ENCODE measurements at places on chromosomes 1 and 21.
A peak's percentile ranks its signal among the peaks of the same experiment; 100 is the strongest.

- no peak for DNase-seq
These were observed at the start of gene PCP4 for GRCh38 chr21:39867198-39867650. Gene PCP4 (plus strand): TSS chr21:39867438. CDS start chr21:39867502, 64 bp downstream.

DNA sequence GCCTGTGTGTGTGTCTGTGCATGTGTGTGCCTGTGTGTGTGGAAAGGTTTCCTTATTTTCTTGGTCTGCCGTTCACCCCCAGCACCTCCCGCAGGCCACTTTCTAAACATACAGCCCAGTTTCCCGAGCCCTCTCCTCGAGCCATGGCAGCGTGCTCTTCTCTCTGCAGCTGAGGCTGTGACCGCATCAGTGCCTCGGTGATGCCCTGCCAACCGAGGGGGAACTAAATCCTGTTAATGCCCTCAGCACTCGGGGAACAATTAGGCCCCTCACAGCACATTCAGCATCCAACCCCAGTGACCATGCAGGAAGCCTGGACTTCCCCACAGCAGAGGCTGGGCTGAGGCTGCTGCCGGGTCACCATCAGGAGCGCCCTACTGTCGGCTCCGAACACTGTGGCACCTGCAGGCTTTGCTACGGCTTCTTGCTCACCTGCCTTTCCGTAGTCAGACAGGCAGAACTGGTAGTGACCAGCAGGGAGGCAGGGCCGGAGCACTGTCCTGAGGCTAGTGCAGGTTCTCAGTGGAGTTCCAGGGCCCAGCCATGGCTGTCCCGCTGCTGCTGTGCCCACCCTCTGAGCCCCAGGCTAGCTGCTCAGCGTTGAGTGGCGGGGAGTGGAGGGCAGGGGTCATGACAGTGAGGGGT lies 8.1 kb downstream of the GPR137B start:
- no peak for DNase-seq

DNA sequence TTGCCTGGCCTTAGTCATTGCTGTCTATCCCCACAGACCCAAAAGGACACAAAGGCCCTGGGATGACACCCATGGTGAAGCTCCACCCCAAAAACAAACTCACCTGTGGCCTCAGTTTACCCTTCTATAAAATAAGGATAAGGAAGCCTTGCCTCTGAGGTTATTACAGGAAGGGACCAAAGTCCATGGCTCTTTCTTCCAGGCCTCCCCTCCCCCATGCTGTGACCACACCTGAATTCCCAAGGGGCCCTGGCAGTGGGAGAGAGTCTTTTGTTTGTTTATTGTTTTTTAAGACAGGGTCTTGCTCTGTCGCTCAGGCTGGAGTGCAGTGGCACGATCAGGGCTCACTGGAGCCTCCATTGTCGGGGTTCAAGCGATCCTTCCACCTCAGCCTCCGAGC lies 10.5 kb upstream of the TNFRSF25 start:
- no peak for DNase-seq

DNA sequence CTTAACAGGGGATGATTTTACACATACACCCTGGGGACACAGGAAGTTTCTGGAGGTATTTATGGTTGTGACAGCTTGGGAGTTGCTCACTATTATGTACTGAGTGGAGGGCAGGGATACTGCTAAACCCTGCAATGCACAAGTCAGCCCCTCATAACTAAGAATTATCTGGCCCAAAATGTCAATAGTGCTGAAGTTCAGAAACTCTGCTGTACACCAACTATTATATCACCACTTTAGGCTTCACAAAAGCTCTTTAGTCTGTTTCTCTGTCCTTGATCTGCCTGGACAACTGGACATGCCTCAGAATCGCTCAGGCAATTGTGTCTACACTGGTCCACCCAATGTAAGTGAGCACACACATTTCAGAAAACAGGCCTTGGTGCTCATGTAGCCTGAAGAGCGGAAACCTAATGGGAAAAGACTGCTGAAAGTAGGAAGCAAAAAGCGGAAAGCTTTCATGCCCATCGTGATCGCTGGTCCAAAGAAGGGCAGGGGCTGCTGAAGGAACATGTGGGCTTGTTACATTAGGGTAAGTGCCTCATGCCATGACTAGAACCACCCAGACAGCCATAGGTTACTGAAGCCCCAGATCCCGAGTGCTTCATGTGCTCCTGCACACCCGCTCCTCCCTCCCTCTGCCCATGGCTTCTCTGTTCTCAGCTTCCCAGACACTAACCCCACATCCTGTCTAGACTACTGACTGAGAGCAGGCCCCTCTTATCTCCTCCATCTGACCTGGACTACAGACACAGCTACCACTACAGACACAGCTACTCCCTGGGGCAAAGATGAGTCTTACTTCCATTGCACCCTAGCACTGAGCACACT lies 73.5 kb downstream of the LRIG2 start:
- DNase-seq, result no peak

- no peak for DNase-seq
These were observed 8.0 kb downstream of the RRP1B start for GRCh38 chr21:43667191-43667904.

DNA sequence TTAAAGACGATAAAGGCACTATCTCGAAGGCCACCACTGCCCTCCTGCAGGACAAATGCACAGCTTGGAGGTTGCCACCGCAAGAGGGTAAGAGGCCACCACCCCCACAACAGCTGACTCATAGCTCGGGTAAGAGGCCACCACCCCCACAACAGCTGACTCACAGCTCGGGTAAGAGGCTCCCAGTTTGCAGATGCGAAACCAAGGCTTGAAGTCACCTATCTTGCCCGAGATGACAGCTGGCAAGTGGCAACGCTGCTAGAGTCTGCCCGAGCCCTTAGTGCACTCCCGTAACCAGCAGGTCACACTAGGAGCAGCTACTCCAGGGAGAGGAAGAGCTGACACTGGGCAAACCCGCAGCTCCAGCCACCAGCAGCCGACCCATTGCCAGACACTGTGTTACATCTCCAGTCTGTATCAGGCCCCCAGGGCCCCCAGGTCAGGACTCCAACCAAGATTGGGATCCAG lies 17.1 kb upstream of the SPSB1 start:
- no peak for DNase-seq

DNA sequence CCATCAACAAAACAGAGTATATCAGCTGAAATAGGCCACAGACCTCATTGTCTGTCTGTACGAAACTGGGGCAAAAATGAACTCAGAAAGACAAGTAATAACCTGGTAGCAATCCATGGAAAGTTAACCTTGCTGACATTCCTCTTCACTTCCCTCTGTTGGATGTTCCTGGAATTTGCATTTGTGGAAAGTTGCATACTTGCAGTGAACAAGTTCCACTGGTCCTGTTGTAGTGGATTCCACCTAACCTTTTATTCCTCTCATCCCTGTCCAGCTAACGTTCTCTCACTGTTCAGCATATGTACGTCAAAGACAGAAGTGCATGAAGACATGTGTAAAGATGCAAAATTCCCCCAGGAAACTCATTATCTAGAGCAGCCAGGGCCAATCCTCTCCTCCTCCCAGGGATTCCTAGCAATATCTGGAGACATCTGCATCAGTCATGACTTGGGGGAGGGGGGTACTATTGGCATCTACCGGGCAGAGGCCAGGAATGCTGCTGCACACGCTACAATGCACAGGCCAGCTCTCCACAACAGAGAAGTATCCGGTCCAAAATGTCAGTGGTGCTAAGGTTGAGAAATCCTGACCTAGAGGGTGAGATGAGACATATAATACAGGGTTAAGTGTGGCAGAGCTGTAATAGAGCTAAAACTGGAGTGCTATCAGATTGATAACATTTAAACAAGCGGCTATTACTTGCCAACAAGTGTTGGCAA lies 8.2 kb downstream of the LPAR3 start:
- no peak for DNase-seq

DNA sequence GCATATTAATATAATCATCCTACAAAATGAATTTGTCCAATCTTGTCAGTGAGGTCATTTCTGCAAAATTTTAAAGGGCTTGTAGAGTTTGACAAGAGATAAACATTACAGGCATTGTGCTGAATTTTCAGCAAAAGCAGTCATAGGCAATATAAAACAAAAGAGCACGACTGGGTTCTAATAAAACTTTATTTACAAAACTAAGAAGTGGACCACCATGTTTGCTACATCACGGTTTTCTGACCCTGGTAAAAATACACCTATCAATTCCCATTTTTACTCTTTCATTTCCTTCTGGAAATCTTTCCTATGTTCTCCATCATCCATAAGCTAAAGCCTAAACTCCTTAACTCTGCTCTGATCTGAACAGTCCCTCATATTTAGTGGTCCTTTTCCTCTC lies 229.8 kb upstream of the SGIP1 start:
- DNase-seq, result no peak

DNA sequence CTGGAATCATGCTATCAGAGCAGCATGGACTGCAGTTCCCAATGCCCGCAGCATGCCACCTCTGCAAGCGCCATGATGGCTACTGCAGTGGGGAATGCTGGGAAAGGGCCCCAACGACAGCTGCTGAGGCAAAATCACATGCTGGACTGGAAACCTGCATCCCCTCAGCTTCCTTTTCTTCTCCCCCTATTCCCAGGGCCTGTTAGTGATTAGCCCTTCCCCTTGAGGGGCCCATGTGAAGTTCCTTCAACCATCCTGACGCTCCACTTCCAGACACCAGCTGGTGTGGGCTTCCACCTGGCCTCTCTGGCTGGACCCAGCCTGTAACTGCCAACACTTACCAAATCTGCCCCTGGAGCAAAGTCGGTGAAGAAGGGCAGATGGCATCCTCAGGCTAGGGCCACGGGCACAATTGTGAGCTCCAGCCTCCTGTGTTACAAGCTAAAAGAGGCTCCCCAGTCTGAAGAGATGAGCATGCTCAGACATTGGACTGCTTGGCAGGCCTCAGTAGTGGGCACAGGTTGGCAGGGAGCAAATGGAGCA lies 22.1 kb upstream of the SDC3 start:
- DNase-seq, result peak; percentile 15

DNA sequence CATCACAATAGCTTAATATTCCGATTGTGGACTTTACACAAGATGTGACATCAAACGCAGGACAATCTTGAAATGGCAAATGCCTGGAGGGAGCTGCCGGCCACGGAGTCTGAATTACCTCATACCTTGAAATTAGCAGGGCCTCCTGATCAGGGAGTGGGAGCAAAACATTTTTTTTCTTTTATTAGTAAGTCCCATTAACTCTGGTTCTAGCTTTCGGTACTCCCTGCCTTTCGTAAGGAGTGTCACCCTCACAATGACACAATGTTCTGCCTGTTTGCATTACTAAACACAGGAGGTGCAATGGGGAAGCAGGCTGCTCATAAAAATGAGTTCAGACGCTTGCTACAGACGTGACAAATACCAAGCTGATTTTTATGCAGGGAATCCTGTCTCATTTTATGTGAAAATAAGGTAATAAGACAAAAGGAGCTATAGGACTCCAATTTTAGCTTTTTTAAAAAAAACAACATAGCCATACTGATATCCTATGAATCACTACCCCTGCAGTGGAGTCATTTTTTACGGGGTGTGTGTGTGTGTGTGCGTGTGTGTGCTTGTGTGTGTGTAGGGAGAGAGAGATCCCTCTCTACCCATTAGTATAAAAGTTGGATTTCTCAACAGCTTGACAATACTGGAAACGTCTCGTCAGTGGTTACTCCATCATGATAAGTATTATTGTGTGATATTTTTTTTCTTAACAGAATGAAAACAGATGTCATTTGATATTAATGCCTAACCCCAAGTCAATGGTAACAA lies 205.1 kb upstream of the RUNX1 start:
- no peak for DNase-seq

GRCh38 chr1:115545791-115546733 lies 95.7 kb upstream of the VANGL1 start:
- no peak for DNase-seq

DNA sequence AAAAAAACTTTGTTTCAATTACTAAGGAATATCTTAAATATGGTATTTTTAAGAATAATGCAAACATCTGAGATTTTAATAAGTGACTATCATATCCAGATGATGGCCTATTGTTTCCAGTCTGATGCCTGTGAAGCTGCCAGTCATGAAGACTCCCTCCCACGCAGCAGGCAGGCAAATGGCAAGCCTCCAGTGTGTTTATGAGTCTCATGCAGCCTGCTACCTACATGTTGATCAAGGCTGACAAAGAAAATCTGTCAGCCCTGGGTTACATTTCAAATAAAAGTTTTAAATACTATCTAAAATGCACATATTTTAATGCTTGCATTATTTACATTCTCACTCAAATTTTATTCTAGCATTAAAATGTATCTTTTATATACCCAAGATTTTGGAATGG lies 137.6 kb upstream of the RNPC3 start:
- peak; percentile 44 for DNase-seq

- no peak for DNase-seq
These were observed 1.1 kb upstream of the KPNA6 start for GRCh38 chr1:32106663-32107275.

DNA sequence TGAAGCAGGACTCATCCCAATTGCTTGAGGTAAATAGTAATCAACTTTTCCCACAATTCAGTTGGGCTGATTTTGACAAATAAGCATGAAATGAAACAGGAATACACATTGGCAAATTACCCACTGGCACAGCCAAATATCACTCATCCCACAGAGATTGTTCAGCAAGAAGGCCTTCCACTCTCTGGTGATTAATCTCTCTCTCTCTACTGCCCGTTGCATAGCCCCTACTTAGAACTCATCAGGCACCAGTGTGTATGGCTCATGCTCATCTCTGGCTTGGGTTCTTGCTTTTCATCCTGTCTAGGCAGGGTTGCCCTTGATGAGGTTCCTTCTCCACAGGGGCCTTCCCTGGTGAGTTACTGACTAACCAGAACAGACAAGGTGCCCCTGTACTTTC lies 1.1 kb downstream of the BSDC1 start:
- no peak for DNase-seq

- no peak for DNase-seq
These were observed 310.3 kb upstream of the SGIP1 start for GRCh38 chr1:66223681-66224080.

DNA sequence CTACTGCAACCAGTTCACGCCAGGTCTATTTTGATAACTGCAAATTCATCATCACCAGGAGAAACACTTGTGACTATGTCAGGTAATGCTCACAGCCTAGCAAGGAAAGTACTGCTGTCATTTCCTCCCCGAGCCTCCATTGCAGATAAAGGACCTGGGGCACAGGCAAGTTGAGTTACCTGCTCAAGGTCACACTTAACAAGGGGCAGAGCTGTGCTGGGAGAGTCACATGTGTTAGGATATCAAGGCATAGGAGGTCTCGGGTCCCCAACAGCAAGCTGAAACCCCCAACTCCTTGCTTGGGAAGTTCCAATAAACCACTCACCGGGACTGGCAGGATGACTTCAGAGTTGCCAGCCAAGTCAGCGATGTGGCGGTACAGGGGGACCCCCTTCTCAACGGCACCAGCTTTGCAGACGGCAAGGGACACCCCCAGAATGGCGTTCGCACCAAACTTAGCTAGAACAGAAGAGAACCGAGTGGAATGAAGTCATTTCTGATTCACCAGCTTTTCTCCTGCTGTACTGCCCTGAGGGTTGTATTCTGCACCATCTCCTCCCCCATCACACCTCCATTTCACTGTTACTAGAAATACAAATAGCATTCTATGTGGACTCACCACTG lies 11.6 kb downstream of the ENO1 start:
- no peak for DNase-seq

GRCh38 chr1:1286313-1287261 lies 6.4 kb downstream of the SCNN1D start:
- no peak for DNase-seq

GRCh38 chr1:61301824-61302657 lies 219.7 kb downstream of the NFIA start:
- DNase-seq, result no peak

Measured in NCI-H446 (cell line).